ENCODE measurements at places on chromosomes 5 and 9.

- DNase-seq: no peak
Measured at GRCh38 chr5:94820488-94820887, 202.0 kb downstream of the SLF1 start.

GRCh38 chr9:109771796-109772531, 8.0 kb upstream of the PALM2AKAP2 start:
- no peak for DNase-seq

- no peak for DNase-seq
Measured at GRCh38 chr5:134374232-134374631, 2.9 kb downstream of the UBE2B start.

DNA sequence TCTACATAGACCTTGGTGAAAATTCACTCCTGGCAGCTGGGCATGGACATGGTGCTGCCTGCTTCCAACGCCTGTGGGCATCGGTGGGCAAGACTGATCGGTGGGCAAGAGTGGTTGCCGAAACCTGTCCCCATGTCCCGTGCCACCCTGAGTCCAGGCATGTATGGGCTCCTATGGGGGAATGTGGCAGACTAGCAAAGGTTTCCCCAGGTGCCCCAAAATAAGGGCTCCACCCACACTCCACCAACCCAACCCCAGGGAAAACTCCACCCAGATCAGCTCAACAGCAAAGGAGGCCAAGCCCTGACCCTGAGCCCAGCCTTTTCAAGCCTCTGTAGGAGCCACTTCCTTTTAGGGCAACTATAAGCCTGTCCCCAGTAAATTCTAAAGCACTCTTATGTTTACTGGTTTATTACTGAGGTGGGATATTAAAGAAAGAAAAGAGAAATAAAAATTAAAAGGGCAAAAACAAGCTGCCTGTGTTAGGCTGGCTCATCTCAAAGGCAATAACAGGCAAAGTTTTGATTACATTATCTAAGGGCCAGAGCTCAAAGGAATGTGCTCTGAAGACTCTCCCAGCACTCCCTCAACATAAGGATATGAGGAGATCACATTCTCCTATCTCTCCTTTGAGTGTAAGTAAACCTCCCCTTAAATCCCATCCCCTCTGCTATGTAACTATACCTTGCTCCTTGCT, 8.9 kb upstream of the SPATA31E1 start:
- no peak for DNase-seq

DNA sequence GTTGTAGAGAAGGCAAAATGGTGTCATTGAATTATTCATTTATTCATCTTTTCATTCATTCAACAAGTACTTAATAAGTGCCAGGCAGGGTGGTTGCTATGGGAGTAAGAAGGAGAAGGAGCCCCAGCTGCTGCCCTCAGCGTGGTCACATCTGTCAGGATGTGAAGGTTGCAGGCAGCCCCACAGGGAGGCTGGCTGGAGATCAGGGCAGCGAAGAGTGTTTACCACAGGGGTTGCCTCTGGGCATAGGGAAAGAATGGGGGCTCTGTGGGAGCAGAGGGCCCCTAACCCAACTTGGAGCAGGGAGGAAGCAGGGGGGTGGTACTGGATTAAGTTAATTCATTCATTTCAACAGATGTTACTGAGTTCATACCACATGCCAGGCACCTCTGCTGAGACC, 6.0 kb downstream of the PCDH12 start:
- no peak for DNase-seq

GRCh38 chr5:92977846-92978540, 603.0 kb downstream of the NR2F1-AS1 start:
- no peak for DNase-seq
